ENCODE measurements at places on chromosomes 11 and 22.

GRCh38 chr11:127071606-127072005 is 71.0 kb upstream of the KIRREL3 start:
- DNase-seq: no peak

GRCh38 chr11:34105957-34106504 is 602 bp downstream of the NAT10 start:
- no peak for DNase-seq

- no peak for DNase-seq
Observed at GRCh38 chr11:131370901-131371790, 731 bp downstream of the NTM start.

DNA sequence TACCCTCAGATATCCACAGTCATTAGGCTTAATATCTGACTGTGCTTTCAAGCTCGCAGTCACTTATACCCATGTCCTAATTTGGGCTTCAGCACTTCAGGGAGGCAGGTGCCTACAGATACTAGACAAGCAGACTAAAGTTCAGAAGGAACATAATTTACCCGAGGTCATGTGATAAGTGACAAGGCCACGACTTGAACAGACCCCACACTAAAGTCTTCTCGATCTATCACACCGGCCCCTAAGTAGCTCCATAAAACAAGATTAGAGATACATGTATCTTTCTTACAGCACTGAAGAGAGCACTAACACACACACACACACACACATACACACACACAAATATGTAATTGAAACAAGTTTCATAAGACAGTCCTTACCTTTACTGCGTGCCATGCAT is 32.6 kb downstream of the TOM1 start:
- no peak for DNase-seq

- no peak for DNase-seq
Observed at GRCh38 chr11:67416416-67417335, 1.2 kb downstream of the CARNS1 start.

GRCh38 chr11:45459491-45459890 is 173.3 kb upstream of the SYT13 start:
- no peak for DNase-seq

DNA sequence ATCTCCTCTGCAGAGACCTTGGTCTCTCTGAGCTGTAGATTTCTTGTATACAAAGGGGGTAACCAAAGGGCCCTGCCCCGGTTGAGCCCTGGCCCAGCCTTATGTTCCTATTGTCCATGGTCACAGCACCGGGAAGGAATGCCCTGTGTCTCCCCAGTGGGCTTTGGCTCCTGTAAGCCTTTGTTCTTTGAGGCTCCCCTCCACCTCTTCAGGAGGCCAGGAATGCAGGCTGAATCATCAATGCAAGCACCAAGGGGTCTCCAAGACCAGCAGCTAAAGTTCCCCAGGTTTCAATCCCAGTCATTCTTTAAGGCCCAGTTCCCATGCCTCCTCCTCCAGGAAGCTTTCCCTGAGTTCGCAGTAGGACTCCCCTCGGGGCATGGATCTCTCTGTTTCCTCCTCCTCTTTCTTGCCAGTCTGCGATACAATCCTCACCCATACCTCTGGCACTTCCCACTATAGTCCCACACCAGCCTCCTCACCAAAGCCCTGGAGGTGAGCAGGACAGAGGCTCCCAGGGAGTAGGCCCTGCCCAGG is 29.2 kb upstream of the KLHL35 start:
- no peak for DNase-seq

Measured in posterior vena cava (tissue), 2 donors.